Effector memory CD4-positive, alpha-beta T cell (primary cell): ENCODE measurements at places on chromosomes 1 and 21.

DNA sequence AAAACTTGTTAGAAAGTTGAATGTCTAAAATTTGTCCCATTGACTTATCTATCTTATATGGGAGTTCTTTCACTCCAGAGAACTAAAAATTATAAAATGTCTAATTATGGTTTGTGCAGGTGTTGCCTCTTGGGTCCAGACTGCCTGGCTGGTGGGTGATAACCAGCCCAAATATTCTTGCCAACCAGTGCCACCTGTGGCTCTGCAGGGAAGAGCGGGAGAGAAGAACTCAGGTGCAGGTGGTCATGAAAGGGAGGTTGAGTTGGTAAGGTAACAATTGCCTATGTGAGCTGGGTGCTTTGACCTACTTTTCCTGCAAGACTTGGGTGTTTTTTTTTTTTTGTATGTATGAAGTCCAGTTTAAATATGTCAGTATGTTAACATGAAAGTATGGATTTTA lies 10.2 kb downstream of the RPS6KC1 start:
- no peak for DNase-seq

- DNase-seq = no peak
Measured at GRCh38 chr1:221078260-221078965, 199.2 kb downstream of the HLX start.

DNA sequence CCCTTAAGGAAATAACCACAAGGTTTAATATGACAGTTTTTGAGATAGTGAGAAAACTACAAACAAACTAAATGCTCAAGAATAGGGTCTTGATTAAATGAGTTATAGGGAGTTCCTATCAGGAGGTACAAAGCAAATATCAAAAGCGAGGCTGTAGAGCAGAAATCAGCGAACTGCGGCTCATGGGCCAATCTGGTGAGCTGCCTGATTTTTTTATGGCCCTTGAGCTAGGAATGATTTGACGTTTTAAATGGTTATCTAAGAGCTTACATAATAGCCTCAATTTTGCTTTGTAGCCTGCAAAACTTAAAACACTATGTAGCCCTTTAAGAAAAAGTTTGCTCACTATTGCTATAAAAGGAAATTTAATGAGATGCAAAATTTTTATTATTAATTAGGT lies 62.2 kb downstream of the XCL2 start:
- no peak for DNase-seq

- no peak for DNase-seq
Measured at GRCh38 chr21:43953021-43953420, 59.1 kb upstream of the TRAPPC10 start.

DNA sequence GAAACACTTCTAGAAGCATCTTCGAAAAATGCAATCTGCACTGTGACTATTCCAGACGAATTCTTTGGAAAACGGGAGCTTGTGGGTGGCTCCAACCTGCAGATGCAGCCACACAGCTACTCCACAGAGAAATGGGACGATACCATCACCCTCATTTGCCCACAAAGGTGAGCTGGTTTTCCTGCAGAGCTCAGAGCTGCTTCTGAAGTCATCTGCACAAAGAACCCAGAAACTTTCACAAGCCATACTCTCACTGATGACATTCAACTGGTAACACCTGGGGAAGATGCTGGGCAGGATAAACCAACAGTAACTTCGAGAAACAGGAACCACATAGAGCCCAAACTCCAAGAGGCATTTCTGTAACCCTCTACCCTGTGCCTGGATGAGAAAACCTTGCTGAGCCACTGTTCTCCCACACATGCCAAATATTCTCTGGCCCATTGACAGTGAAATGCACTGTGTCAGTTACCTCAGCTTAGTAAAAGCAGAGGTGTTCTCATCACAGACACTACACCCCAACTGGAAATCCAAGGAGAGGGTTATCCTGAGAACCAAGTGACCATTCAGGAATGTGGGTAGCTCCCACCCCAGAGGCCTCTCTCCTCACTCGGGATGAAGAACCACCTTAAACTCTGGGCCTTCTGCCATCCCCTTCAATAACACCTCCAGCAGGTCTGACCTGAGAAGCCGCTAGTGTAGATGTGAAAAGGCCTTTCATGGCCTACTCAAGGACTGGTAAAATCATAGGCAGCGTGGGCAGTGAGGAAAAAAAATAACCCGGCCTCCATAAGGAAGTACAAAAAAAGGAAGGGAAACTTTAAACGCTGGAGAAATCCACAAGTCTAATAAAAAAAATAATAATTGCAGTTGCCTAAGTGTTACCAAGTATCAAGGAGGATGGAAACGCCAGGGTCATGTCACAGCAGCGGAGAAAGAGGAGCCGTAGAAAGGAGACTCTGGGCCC lies 56.7 kb downstream of the HSF2BP start:
- no peak for DNase-seq

DNA sequence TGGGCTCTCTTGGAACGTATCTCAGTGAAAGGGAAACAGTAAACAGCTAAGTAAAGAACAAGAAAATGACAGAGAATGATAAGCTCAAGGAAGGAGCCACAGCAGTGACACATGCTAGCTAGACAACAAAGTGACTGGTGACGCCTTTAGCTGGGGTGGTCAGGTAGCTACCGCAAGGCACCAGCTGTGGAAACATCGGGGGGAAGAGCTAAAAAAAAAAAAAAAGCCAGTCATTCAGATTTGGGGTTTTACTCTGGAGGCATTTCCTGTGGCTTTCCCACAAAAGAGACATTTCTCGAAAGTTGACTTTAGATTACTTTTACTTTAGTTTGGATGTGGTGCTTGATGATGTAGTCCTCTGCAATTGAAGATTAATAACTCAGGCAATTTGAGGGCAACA lies 2.1 kb downstream of the FHAD1 start:
- peak; percentile 26 for DNase-seq

DNA sequence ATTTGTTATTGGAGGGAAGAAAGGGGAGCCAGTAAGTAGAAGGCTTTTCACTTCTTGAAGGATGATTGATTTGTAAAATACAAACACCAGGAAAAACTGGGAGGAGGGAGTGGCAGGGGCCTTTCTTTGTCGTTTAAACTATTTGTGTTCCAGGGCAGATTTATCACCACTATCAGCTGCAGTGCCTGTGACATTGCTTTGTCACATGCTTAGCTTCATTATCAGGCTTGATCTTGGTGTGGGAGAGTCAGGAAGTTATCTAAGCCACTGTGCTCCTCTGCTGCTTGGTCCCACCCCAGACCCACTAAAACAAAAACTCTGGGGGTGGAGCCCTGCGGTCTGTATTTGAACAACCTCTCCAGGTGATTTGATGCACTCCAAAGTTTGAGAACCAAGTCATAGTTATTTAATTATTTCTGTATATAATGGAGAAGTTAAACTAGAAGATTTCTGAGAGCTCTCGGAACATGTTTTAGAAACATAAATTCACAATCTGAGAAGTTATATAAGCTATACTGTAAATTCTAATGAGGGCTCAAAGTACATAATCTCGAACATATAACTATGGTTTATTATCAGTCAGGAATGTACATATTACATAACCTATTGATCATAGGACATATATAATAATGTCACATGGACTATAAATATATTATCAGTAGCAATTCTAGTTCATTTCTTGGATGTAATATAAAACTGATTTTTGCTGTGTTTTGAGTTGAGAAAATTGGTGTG lies 87.9 kb downstream of the CDC14A start:
- DNase-seq = peak; percentile 77

GRCh38 chr1:29237129-29237821 lies 953 bp downstream of the PTPRU start:
- no peak for DNase-seq

DNA sequence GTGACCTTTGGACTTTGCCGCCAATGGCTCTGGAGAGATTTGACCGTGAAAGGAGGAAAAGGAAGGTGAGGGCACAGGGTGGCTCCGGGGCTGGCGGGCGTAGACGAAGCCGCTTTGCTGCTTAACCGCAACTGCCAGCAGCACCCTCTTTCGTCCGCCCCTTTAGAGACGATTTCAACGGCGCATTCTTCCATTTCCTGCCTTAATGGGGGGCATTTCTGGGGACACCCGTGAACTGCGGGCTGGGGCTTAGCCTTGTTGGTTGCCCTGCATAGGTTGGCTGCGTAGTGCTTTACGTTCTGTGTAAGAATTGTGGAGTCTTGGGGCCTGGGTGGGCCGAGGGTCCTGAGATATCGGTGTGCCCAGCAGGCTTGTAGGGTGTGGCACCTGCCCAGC lies 6.7 kb upstream of the NPHP4 start:
- no peak for DNase-seq

DNA sequence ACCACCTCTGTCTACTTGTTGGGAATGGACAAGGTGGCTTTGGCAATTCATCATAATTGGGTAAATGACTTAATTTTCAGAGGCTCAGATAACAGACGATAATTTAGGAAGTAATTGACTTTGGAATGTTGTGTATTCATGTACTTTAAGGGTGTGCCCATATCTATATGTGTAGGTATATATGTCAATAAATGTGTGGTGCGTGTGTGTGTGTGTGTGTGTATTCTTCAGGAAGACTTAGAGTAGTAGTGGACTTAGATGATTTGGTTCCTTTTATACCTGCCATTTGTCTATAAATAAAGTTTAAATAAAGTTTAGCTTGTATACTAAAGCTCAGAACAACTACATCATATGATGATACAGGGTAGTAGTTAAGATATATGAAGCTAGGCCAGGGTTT lies 20.0 kb upstream of the JUN start:
- no peak for DNase-seq

DNA sequence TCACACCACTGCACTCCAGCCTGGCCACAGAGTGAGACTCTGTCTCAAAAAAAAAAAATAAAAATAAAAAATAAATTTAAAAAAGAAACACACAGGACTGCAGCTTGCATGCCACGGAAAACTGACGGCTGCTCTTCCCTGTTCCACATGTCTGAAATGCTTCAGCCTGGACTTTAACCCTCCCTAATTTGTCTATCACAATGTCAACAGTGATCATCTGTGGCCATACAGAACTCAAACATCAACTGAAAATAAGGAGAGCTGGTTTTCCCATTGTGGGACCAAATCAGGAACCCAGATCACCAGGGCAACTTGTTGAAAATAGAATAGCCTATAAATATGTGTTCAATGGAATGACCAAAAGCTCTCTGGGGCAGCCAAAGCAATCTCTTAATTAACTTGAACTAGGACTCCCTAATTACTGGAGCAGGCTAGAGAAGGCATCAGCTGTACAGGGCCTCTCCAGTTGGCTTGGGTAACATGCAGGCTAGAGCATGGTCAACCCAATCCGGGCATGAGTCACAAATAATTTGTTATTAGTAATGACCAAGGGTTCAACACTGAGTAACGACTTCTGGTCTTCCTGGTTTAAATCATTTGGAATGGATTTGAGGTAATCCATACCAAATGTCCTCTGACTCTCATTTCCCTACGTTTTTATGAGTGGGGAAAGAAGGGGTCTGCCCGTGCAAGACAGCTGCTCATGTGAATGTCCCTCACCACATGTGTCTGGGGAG lies 62.7 kb upstream of the KAZN start:
- no peak for DNase-seq

GRCh38 chr1:70866542-70867264 lies 180.9 kb downstream of the PTGER3 start:
- no peak for DNase-seq

GRCh38 chr21:26210614-26211013 lies 40.0 kb upstream of the APP start:
- no peak for DNase-seq

GRCh38 chr1:91701472-91701869 lies 184.5 kb downstream of the TGFBR3 start:
- no peak for DNase-seq

- no peak for DNase-seq
Measured at GRCh38 chr1:180498594-180498993, 3.8 kb downstream of the ACBD6 start.

DNA sequence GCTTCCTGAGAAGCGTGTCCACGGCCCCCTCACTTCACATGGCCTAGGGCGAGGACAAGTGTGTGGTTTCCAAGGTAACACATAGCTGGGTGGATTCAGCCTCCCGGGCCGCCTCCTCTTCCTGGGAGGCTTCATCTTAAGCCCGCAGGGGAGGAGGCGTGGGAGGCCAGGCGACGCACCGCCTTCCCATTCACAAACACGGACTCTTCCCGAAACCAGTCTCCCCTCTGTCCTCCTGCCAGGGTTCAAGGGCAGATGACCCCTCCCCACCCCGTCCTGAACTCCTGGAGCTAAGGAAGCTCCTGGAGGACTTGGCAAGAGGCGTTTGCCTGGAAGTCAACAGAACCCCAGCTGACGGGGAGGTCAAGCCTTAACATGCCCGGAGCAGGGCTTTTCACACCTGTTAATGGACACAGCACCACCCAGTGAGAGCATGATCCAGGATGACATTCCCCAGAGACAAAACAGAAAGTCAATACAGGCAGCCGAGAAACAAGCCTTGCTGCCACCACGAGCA lies 56.7 kb downstream of the KCNN3 start:
- DNase-seq = no peak

DNA sequence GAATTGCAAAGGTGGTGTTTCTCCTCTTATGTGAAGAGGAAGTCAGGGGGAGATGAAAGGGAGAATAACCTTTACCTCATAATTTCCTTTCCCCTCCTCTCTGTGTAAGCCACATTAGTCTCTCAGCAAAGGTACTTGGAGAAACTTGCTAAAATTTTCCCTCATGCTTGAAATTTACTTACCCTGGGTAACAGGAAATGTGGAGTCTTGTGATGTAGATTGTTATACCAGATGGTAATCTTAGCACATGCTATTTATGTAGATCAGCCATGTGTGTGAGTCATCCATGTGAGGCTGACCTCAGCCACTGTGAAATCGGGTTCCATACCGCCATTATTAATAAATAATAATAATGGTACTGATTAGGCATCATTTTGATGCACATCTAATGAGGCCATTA lies 128.4 kb downstream of the TGFB2 start:
- DNase-seq = no peak

DNA sequence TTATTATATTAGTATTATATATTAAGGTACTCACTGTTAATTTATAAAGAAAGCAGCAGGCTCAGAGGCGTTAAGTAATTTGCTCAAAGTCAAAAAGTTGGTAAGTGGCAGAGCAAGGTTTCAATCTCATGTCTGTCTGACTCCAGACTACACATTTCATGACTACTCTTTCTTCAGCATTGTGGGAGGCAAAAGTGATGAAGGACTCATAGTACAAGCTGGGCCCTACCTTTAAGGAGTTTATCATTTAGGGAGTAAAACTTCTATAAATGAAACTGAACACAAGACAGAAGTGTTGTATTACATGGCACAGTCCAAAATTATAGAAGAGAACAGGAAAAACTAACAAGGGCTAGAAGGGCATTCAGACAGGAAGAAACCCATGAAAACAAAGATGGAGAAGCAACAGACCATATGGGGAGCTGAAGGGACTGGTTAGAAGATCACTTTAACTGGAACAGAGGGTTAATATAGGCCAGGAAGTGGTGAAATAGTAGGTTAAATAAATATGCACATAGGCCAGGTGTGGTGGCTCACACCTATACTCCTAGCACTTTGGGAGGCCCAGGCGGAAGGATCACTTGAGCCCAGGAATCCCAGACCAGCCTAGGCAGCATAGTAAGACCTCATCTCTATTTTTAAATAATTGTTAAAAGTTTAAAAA lies 11.5 kb downstream of the SORT1 start:
- DNase-seq = no peak

GRCh38 chr1:167268347-167268787 lies 47.7 kb downstream of the POU2F1 start:
- no peak for DNase-seq

GRCh38 chr1:46067652-46068051 lies 64.8 kb downstream of the PIK3R3 start:
- DNase-seq = no peak

- no peak for DNase-seq
Measured at GRCh38 chr1:160935527-160936258, 18.9 kb downstream of the ITLN2 start.
